HuH-7.5 (cell line): ENCODE measurements at places on chromosomes 7 and 10.

DNA sequence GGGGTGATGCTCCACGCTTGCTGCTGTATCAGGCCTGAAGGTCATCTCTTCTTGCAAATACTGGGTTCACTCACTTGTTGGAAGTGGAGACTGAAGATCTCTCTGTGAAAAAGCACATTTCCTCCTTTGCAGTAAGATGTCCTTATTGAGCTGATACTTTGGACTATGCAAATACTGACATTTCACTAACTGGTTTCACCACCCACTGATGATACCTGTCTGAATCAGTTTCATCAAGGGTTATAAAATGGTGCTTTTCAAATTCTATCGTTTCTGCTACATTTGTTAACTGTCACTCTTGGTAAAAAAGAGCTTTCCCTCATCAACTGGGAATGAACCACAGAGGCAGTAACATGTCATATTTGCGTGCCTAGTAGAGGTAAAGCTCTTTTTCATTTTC, 35.5 kb downstream of the RAB19 start:
- DNase-seq: no peak

- DNase-seq: no peak
Measured at GRCh38 chr10:115975506-115975905, 297.5 kb downstream of the GFRA1 start.

GRCh38 chr7:128136215-128136597, 104.9 kb upstream of the LEP start:
- DNase-seq: peak; percentile 40

GRCh38 chr7:122269241-122269640, 35.3 kb downstream of the FEZF1 start:
- no peak for DNase-seq

DNA sequence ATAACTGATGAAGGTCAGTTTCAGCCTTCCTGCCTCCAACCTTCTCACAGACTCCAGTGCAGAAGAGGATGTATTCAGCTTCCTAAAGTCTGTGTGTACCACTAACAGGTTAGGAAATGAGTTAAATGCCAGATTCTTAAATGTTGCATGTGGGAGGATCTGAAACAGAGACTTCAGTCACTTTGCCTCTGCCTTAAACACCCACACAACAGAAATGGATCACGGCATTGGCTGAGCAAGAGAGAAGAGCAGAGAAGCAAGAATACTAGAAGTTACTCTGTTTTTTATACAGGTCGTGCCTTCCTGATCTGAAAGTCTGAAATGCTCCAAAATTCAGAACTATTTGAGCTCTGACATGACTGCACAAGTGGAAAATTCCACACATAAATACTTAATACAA, 98.9 kb upstream of the ARHGAP21 start:
- no peak for DNase-seq

GRCh38 chr10:77799352-77799751, 127.2 kb downstream of the DLG5 start:
- no peak for DNase-seq

- no peak for DNase-seq
Measured at GRCh38 chr10:30488316-30488715, 54.3 kb downstream of the MAP3K8 start.

DNA sequence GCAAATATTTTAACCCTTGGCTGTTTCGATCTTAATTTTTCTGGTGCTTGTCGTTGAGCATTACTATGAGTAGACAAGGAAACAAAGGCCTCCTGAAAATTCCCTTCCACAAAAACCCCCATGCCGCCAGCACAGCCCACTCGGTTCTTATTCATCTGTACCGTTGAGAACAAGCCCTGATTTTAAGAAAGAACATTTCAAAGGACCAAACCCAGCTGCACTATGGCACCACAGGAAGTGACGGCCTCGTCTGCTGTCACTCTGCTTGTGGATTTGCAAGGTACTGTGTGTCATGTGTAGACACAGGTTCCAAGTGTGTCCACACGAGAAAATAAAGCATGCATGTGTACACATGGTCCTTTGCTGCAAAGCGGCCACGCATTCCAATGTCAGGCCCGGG, 285.2 kb downstream of the DNAJB6 start:
- DNase-seq: no peak

- DNase-seq: no peak
Measured at GRCh38 chr7:47337531-47337930, 244.4 kb downstream of the TNS3 start.

- no peak for DNase-seq
Measured at GRCh38 chr10:129483430-129484010, 16.5 kb downstream of the MGMT start.

GRCh38 chr10:22662733-22663330, 51.5 kb downstream of the PIP4K2A start:
- no peak for DNase-seq
